ENCODE measurements at places on chromosomes 7 and 10. TPM values are rescaled to one million over a fixed set of nuclear protein-coding genes. Genes with fewer than 3 reads are reported as not detected.

The GRID2IP gene
- 0.37 TPM for total RNA-seq

The ARHGAP22 gene
- total RNA-seq, result 1.6 TPM

The PLEKHS1 gene
- 0.84 TPM for total RNA-seq

DNA sequence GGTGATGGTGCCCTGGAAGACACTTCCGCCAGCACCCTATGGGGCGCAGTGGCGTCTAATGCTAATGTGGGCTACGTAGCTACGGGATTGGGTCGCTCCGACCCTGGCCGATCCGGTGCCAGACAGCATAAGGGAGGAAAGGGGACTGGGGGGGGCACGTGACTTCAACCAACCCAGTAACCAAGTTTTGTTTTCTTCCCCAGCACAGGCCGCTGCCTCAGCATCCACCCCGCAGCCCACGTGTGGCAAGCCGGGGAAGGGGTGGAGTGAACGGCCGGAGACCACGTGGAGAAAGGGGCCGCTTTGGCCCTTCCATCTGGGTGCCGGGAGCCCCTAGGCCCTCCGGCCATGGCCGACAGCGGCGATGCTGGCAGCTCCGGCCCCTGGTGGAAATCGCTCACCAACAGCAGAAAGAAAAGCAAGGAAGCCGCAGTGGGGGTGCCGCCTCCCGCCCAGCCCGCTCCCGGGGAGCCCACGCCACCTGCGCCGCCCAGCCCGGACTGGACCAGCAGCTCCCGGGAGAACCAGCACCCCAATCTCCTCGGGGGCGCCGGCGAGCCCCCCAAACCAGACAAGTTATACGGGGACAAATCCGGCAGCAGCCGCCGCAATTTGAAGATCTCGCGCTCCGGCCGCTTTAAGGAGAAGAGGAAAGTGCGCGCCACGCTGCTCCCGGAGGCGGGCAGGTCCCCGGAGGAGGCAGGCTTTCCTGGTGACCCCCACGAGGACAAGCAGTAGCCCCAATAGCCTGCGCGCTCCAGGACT, 2.5 kb downstream of the PRR15 start:
- peak; percentile 62 for DNase-seq

All from colonic mucosa (tissue), 4 donors.